ENCODE measurements at places on chromosomes 16 and 17.

DNA sequence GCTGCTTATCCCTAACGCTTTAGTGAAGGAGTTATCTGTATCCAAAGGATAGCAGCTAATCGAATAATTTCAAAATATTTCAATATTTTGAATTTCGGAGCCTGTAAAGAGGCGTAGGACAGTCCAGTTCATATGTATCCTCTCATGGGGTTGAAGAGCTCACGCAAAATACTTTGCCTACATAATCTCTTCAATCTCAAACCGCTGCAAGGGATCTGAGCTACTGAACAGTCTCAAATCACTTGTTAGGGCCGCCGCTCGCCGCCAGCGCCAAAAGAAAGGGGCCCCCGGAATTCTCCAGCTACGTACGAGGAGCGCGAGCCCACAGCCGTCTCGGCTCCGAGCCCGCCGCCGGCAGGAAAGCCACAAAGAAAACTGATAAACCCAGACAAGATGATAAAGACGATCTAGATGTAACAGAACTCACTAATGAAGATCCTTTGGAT, 601 bp upstream of the RFWD3 start:
- DNase-seq: no peak

DNA sequence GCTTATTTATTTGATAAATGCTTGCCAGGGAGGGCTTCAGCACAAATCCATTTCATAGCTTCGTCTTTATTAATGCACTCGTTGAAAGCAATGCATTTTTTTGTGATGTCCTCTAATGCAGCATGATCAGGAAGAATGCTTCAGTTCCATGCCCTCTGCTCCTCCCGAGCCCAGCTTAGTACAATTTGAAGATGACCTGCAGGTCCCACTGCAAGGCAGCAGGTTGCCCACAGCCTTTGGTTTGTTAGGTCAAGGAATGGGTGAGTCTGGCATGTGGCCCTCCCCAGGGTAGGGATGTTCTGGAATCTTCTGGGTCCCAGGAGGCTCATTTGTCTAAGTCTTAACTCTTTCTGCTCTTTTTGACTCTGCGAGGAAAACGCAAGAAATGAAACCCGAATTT, 49.4 kb upstream of the MARCHF10 start:
- DNase-seq: no peak

DNA sequence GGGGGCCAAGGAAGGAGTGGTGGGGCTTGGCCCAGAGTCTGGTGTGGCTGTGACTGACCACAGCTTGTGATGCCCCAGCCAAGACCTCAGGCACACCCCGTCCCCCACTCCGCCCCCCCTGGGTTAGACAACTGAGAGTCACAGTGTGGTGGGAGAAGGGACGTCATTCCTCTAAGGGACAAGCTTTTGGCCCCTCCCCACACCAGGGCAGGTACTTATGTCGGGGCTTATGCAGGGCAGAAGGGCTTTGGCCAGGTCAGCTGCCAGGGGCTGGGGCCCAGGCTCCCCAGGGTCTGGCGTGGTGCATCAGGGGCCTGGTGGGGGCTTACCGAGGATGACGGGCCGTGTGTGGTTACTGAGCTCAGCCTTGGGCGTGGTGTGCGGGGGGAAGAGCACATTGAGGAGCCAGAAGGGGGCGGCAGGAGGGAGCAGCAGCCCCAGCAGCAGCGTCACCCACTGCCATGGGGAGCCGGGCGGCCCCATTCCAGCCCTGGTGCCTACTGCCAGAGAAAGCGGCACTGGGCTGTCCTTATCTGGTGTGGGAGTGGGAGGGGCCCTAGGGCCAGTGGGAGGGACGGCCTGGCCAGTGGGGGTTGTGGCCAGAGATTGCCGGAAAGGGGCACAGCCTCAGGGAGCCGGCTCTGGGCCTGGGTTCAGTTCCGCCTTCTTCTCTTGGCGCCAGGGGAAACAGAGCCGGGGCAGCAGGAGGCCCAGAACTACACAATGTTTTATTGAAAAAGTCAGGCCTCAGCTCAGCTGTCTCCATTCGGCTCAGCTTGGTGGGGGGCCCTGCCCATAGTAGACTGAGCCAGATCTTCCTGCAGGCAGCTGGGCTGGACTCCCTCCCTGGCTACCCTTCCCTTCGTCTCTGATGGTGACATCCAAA, at the start of gene LCAT:
Gene LCAT, minus strand, starts transcription at position 502 of the 886 bp plus-strand sequence. Its CDS starts 19 bp downstream, at position 483.
- DNase-seq: no peak

DNA sequence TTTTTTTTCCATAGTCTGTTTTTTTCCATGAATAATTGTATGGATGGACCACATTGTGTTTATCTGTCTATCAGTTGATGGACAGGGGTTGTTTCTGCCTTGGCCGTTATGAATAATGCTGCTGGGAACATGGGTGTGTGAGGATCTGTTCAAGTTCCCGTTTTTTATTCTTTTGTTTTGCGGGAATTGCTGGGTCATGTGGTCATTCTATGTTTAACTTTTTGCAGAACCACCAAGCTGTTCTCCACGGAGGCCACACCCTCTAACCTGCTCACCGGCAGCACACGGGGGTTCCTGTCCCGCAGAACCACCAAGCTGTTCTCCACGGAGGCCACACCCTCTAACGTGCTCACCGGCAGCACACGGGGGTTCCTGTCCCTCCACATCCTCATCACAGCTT, 5.9 kb upstream of the MSLN start:
- DNase-seq: no peak

DNA sequence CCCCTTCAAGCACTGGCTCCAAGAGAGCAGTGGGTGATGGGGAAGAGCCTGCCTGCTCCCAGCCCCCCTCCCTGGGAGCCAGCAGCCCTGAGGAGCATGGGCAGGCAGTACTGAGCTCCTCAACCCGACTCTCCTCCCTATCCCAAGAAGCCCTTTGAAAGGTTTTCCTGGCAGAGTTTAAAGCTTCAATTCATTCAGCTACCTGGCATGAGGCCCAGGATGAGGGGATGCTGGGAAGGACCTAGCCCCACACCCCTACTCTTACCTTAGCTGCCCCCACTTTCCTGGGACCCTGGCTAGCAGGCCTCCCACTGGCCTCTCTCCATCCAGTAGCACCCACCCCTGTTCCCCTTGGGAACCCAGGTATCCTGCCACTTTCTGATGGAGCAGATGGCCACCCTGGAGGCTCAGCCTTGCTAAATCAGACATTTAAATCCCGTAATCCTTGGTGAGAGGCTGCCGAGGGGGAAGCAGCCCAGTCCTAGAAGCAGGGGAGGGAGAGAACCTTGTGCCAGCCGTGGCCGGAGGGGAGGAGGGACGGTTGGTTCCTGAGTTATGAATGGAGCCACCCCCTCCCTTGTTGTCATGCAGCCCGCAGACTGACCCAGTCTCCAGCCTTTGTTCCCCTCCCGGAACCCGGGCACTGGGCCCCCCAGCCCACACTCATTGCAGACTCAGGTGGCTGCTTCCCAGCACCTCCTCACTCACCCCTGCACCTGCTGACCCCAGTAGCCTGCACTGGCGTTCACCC, 17.1 kb downstream of the ATP1B2 start:
- DNase-seq: no peak

DNA sequence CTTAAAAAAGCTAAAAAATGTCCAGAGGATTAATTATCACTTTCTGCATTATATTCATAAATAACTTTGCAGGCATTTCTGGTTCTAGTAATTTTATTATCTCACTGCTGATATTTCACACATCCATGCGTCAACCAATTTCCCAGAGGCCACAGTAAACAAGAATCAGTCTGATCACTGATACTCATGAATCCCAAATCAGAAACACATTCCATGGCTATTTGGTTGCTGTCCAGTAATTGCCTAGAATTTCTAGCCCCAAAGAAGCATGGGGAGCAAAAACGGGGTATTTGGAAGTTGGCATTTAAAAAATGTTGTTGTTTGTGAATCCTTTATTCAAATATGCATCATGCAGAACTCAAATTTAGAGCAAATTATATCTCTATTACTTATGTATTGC, 244.8 kb downstream of the CDH8 start:
- DNase-seq: no peak

DNA sequence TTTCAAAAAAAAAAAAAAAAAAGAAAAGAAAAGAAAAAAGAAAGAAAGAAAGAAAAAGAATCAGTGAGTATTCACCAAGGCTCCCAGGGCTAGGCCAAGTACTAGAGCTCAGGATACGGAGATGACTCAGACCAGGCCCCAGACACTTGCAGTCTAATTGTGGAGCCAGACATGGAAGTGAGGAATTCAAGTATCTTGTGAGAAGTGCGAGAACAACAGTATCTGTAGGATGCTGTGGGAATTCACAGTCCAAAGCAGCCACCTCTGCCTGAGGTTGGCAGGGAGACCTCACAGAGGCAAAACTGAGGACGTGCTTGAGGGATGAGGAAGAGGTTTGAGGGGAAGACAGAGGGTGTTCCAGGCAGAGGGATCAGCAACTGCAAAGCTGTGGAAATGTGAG, 14.0 kb upstream of the ALDOA start:
- no peak for DNase-seq
